ENCODE measurements at places on chromosomes 16 and 17.

DNA sequence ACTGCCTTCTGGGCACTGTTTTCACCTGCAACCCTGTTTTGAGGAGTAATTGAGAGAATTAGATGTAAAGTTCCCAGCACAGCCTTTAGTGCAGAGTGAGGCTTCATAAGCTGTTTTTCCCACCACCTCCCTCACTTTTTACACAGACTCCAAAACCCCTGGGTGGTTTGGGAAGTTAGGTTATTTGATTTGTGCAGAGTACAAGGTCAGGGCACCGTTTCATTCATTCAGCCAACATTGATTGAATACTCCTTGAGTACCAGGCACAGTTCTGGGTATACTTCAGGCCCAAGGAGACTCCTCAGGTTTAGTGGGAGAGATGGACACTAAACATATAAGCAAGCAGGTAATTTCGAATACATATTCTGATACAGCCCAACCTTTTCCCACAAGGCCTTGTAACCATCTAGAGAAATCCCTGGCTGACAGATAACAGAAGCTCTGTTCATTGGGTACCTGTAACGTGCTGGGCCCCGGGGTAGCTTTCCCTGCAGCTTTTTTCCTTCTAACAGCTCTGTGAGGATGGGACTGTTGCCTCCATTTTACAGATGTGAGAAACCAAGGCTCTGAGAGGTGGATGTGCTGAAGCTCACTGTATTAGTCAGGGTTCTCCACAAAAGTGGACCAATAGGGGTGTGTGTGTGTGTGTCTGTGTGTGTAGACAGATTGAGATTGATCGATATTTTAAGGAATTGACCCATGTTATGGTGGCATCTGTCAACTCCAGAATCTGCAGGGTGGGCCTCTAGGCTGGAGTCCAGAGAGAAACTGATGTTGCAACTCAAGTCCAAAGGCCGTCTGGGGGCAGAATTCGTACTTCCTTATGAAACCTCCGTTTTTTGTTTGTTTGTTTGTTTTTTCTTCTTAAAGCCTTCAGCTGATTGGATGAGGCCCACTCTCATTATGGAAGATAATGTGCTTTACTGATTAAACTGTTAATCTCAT, 234.7 kb downstream of the SNX29 start:
- no peak for DNase-seq

DNA sequence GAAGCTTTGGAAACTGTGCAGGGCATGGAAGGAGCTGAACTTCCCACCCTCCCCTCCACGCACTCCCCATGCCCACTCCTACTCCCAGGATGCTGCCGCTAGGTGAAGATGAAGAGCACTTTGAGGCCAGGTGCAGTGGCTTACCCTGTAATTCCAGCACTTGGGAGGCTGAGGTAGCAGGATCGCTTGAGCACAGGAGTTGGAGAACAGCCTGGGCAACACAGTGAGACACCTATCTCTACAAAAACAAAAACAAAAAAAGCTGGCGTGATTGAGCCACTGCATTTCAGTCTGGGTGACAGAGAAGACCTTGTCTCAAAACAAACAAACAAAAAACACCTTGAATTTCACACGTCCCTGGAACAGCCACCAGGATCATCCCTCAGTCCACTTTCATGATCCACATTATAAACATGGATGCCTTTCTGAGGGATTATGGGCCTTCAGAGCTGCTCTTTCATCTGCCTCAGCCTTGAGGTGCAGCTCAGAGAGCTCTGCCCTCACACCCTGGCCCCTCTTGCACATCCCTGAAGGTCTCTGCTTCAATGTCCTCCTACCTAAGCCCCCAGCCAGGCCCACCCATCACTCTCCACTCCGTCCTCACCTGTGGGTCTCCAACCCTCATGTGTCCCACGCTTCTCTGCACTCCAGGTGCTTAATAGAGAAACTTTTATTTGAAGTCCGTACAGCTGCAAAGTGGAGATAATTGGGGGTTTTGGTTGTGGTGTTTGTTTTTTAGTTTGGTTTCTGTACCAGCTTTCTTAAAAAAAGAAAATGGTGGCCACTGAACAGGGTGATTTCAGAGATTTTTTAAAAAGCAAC, 25.8 kb downstream of the PHB1 start:
- peak; percentile 21 for DNase-seq

GRCh38 chr16:74455213-74455612, 33.9 kb upstream of the CLEC18B start:
- DNase-seq = peak; percentile 51

DNA sequence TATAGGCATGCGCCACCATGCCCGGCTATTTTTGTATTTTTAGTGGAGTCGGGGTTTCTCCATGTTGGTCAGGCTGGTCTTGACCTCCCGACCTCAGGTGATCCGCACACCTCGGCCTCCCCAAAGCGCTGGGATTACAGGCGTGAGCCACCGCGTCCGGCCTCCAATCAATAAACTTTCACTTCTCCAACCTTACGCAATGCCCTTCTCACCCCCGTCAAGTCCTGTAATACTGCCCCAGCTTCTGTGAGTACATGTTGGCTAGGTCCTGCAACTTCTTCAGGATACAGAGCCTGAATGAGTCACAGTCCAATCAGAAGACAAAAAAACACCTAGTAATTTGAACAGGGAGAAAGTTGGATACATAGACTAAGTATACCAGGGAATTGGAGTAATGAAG, 47.1 kb upstream of the PHOSPHO1 start:
- no peak for DNase-seq

DNA sequence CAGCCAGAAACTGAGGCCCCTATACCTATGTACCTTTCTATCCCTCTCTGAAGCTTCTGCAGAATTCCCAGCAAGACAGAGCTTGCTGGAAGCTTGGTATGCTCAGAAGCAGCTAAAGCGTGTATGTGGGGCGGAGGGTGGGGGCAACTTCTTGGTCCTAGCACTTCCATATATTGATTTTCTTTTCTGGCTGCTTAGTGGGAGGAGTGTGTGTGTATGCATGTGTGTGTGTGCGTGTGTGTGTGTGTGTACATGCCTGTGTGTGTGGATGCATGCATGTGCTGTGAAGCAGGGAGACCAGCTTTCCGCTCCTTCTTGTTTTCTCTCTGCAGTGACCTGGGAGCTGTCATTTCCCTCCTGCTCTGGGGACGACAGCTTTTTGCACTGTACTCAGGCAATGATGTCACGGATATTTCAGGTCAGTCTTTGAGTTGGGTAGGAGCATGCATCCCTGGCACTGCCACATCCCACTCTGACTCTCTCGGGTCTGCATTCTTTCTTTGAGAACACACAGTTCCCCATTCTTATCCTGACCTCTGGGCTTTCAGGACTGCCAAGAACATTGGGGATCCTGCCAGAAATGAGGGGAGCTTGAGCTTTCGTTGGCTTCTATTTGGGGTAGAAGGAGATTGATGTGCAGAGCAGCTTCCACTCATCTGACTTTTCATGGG, 10.7 kb downstream of the HPR start:
- no peak for DNase-seq

DNA sequence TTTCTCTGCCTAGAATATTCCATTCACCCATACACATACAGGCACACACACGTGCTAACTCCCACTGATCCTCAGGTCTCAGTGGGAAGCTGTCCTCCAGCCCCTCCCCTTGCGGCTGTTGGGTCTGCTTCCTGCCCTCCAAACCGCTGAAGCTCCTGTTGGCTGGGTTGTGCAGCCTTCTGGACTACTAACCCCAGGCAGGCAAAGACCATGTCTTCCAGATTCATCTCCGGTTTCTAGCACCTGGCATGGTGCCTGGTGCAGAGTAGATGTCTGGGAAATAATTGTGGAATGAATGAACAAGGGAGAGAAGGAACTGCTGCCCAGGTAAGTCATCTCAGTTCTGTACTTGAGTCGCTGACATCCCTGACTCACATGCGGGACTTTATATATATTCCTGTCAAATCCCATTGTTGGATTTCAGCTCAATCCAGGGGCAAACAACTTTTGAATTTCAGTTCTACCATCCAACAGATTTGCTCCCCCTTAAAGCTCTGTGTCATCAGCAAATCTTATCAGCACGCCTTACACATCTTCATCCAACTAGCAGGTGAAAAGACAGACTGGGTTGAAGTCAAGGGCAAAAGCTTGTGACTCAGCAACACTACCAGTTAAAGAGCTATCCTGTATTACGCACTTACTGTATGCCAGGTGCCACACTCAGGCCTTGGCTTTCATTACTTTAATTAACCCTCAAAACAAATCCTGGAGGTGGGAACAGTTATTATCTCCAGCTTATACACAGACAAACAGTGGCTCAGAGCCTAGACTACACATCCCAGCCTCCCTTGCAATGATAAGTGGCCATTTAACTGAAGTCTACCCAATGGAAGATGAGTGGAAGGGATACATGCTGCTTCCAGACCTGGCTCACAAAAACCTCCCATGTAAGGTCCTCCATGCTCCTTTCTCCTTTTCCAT, 51.1 kb downstream of the SRCIN1 start:
- DNase-seq = peak; percentile 15

DNA sequence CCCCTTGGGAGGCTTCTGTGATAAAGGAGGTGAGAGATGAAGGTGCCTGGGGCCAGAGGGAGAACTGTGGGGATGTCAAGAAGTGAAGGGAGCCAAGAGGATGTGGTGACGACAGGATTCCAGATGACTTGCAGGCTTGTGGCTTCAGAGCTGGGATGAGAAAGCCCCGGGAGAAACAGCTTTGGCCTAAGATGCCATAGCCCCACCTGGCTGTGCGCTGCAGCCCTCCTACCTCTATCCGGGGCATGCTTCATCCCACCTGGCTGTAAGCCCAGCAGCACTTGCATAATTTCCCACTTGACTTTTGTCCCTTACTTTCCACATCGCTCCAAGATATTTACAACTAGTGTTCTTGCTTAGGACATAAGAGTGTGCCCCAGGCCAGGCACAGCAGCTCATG, 29.3 kb downstream of the GINS3 start:
- peak; percentile 11 for DNase-seq

DNA sequence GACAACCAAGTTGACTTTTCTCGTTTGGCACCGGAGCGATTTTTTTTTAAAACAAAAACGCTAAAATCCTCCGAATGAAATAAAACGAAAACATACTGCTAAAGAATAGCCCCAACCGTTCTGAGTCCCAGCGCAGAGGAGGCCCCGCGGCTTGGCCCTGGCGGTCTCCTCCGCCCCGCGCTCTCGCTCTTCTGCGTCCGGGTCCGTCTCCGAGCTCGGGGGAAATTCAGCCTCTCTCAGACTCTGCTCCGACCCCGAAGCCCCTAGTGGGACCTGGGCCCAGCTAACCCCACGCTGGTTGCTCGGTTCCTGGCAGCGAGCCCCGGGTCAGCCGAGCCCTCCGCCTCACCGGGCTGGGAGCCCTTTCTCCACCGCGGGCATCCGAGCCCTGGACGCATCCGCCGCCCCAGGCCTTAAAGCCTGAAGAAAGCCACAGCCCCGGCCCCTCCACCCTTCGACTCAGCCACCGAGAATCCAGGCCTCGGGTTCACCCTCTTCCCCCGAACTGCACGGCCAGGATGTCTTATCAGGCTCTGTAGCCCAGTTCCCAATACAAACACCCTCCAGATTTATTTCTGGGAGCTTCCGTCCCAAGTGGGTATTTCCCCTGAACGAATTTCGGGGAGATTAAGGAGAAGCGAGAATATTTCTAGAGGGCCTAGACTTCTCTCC, 1.2 kb downstream of the TBX2 start:
- no peak for DNase-seq

DNA sequence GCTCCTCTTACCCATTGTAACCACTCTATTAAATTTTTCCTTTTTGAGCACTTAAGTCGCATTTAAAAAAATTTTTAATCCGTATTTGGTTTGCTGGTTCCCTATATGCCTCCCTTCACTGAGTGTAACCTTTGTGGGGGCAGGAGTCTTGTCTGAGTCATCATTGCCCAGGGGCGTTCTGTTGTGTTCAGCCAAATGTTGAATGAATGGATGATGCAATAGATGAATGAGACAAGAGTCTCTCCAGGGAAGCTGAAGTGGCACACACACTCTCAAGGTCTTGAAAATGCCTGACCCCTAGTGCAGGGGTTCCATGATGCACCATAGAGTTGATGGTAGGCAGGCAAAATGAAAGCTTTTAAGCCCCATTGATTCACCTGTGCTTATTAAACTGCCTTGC, 123.0 kb upstream of the RBFOX1 start:
- no peak for DNase-seq

GRCh38 chr17:13222975-13223374, 205.1 kb upstream of the ELAC2 start:
- DNase-seq = no peak

DNA sequence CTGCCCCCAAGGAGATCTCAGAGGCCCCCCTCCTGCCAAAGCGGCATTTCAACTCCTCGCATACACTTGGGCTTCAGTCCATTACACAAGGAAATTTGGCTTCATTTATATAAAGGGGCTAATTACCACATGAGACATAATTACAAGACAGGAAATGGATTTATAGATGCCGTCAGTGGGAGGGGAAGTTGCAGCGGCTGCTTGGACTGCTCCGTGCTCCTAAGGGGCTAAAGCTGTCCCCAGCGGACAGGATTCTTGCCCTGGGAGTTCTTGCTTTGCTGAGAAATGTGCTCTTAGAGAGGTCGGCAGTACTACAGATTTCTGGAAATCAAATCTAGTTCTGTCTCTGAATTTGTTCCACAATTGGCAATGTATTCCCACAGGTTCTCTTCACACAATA, 57.2 kb upstream of the NLK start:
- no peak for DNase-seq

DNA sequence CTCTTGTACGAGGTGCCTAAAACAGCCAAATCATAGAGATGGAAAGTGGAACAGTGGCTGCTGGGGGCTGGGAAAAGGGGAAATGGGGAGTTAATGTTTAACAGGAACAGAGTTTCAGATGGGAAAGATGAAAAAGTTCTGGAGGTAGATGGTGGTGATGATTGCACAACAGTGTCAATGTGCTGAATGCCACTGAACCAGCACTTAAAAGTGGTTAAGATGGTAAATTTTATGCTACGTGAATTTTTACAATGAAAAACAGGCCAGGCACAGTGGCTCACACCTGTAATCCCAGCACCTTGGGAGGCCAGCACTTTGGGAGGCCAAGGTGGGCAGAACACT, 130.4 kb downstream of the C16orf78 start:
- DNase-seq = peak; percentile 2

DNA sequence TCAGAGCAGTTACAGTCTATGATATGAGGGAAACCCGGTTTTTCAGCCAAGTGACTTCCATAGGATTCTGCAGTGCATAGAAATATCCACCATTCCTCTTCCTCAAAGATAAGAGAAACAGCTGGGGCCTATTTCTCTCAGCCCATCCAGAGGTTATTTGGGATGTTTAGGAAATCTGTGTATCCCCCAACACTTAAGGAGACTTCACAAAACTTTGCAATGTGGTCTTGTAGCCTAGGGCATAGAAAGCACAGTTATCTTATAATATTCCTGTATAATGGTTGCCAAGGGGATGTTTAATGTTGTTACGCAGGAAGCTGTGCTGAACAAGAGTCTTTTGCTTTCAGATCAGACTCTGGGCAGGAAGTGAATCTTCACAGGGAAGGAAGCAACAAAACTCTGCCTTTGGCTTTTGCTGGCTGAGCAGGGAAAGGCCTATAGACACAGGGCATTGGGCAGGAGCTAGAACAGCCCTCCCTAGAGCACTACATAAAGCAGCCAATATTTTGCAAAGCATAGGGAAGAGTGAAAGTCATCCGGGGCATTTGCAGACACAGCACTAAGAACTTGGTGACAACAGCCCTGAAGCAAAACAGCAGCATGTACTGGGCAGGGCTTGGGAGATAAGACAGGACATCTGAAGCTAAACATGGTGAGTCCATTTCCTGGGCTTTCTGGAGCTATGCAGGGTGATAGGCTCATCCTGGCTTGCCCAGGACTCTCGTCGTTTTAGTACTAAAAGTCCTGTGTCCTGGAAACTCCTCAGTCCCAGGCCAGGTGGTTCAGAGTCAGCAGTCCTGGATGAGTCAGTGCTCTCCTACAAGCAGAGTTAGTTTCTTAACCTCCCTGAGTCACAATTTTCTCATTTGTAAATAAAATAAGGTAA, 18.7 kb upstream of the BEAN1 start:
- peak; percentile 97 for DNase-seq
